ENCODE measurements at places on chromosomes 3 and 15.

DNA sequence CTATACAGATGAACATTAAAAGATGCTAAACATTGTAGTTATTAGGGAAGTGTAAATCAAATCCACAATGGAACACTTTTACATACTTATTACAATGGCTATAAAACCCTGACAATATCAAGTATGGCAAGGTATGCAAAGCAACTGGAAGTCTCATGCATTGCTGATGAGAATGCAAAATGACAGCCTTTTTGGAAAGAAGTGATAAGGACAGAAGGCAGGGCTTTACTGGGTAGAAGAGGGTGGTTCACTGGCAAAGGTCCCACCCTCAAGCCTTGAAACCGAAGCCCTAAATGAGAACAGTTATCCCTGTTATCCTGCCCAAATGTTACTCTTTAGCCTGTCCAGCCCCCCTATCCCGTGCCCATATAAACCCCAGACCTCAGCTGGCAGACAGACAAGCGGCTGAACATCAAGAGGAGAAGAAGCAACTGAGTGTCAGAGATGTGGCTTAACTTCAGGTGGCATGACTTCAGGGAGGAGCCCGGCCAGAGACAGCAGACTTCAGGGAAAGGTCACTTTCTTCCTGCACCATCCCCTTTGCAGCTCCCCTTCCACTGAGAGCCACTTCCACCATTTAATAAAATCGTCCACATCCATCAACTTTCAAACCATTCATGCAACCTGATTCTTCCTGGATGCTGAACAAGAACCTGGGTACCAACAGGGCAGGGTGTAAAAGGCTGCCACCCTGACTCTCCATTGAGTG is 732 bp upstream of the GCSAM start:
- DNase-seq: no peak

DNA sequence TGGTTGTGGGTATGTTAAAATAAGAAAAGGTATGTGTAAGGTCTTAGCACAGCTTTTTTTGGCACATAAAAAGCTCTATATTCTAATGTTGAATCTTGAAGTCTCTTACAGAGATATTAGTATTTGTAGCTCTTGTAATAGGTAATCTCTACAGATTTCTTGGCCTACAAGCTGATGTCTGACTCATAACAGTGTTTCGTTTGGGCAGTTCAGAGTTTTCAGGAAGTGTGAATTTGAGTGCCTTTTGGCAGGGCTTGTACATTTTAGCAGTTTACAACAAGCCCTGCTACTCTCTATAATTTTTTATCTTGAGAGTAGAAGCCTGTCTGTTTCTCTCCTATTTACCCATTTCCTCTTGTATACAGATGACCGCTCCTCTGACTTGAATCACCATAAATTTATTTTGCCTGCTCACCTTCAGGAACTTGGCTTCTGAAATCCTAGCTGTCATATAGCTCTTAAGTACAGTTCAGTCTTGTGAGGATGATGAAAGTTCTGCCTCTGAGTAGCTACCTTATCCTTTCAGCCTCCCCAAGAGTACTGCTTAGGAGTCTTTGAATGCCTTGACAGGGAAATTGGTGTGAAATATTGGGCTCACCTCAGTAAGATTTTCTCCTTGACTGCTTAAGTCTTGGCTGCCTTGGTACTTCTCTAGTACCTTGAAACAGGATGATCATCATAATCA is 419.9 kb upstream of the RARB start:
- DNase-seq: no peak

GRCh38 chr3:147361454-147362420 is 44.6 kb downstream of the ZIC4 start:
- no peak for DNase-seq

- no peak for DNase-seq
These were observed 479.5 kb downstream of the FHIT start for GRCh38 chr3:60771766-60772165.

- no peak for DNase-seq
These were observed 14.6 kb upstream of the FANCD2 start for GRCh38 chr3:10011631-10012030.

GRCh38 chr3:185717121-185717520 is 107.7 kb downstream of the IGF2BP2 start:
- DNase-seq: no peak

DNA sequence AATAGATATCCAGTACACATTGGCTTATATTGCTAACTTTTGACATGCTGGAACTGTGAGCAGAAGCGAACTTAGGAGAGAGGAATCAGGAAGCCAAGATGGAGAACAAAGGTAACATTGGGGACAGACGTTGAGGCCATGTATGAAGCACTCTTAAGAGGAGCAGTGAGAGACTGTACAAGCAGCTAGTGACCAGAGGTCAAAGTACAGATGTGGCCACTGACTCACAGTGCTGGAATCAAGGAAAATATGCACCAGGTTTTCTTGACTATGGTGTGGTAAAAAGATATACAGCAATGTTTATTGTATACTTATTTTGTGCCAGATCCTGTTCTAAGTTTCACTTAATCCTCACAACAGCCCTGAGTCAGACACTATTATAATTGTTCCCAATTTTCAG is 2.0 kb upstream of the IL20RB start:
- no peak for DNase-seq

GRCh38 chr3:9351709-9352126 is 11.1 kb upstream of the THUMPD3 start:
- no peak for DNase-seq

- DNase-seq: no peak
These were observed 75.8 kb downstream of the DNAJB8 start for GRCh38 chr3:128390867-128391266.

DNA sequence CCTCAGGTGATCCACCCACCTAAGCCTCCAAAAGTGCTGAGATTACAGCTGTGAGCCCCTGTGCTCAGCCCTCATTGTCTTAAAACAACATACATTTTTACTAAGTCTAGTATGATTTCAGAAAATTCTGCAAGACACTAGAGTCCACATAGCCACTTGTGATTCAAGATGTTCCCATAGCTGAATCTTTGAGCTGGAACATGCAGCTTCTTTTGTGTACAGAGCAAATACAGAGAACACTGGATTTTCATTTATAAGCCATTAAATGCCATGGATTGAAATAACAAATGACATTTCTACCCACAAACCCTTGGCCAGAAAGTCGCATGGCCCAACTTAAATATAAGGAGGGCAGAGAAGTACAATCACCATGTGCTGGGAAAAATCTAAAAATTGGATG is 1489.2 kb upstream of the GBE1 start:
- DNase-seq: no peak

GRCh38 chr3:62100282-62100989 is 272.9 kb downstream of the FEZF2 start:
- DNase-seq: no peak

DNA sequence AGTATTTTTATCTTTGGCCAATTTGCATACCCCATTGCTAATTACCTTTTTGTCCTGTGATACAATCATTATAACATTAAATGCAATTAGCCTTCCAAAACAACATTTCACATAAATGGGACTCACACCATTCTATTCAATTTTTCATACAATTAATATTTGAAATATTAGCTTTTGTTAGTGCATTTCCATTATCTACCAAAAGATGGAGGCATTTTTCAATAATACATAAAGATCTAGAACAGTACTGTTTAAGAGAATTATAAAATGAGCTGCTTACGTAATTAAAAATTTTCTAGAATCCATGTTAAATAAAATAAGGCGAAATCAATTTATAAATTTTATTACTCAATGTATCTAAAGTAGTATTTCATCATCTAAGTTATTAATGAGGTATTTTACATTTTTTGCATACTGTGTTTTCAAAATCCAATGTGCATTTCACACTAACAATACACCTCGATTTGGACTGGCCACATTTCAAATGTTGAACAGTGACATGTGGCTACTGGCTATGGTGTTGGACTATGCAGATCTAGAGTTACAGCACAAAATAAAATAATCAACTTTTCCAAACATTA is 74.3 kb downstream of the TJP1 start:
- no peak for DNase-seq

- DNase-seq: no peak
These were observed 28.6 kb upstream of the OR5K4 start for GRCh38 chr3:98325055-98325454.

- DNase-seq: no peak
These were observed 1092.0 kb downstream of the NAALADL2 start for GRCh38 chr3:175951047-175951694.

DNA sequence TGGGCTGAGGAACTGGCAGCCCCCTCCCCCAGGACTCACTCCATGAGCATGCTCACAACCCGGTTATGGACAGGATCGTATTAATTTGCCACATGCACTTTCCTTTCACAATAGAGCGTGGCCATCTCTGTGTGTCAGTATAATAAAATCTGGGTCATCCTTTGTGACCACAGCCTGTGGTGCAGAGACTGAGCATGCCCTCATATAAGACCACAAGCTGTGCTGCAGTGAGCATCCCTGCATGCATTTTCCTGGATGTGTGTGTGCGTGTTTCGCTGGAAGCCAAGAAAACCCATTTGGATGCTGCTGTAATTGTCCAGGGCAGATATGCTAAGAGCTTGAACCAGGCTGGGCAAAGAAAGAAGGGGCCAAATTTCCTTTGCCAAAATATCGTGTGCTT is 39.7 kb downstream of the CYP11A1 start:
- DNase-seq: no peak

DNA sequence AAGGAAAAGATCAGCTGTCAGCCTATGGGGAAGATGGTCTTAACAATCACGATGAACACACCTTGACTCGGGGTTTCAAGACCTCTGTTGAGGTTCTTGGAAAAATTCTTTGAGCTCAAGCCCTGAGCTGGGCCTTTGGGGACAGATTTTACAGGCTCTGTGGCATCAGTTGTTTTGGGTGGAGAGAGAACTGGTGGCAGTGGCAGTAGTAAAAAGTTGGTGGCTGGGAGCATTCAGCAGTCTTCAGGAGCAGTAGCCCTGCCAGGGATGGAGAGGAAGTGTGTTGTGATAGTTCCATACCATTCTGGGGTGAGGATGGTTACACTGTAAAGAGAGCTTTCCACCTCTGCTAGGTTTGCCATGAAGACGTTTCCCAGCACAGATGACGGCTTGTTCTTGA is 4.9 kb upstream of the KY start:
- no peak for DNase-seq

DNA sequence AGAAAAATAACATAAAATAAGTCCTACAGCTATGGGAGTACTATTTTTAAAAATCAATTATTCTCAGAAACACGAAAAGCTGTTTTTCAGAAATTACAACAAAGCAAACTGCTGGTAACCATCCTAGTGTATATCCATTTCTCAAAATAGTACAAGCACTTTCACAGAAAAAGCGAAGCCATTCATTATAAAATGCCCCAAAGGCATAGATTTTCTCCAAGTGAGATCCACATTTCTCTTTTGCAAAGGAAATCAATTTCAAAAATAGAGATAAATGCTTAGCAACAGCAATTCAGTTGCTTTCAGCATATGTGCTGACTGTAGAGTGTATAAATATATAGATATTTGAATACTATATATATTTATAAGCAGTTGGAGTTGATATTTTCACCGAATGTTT is 1266.3 kb downstream of the SI start:
- DNase-seq: no peak

GRCh38 chr3:46228260-46229242 is 13.7 kb upstream of the CCR3 start:
- DNase-seq: no peak

- DNase-seq: no peak
These were observed 164.7 kb downstream of the SQOR start for GRCh38 chr15:45799508-45799907.

DNA sequence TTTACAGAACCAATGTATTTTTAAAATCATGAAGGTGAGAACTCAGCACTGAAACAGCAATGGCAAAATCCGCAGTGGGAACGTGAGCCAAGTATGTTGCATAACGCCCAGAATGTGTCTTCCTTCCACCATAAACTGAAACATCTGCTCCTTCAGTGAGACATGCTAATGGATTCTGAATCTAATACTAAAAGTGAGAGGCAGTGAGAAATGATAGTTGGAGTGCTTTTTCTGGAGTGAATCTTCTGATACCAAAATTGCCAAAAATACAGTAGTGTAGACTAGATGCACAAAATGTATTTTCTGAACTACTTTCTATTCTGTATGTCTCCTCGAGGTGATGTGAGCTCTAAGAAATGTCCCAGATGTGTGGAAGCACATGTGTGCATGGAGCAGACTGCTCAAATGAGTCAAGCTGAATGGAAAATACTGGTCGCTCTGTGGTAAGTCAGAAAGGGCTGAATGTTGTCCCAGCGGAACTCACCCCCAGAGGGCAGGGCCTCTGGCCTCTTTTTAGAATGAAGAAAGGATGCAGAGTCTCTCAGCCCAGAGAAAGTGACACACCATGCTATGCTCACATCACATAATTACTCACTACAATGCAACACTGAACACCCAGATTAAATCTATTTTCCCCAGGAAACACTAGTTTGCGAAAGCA is 73.0 kb downstream of the ATP10A start:
- DNase-seq: no peak

DNA sequence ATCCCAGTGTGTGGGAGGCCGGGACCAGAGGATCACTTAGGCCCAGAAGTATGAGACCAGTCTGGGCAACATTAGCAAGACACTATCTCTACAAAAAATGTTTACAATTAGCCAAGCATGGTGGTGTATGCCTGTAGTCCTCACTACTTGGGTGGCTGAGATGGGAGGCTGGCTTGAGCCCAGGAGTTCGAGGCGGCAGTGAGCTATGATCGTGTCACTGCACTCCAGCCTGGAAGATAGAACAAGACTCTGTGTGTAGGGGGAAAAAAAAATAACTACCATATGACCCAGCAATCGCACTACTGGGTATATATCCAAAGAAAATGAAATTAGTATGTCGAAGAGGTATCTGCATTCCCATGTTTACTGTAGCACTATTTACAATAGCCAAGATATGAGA is 22.6 kb downstream of the RYK start:
- DNase-seq: no peak

GRCh38 chr15:87680208-87680607 is 576.3 kb downstream of the NTRK3 start:
- DNase-seq: no peak

- DNase-seq: no peak
These were observed 23.8 kb upstream of the MYZAP start for GRCh38 chr15:57567891-57568290.

DNA sequence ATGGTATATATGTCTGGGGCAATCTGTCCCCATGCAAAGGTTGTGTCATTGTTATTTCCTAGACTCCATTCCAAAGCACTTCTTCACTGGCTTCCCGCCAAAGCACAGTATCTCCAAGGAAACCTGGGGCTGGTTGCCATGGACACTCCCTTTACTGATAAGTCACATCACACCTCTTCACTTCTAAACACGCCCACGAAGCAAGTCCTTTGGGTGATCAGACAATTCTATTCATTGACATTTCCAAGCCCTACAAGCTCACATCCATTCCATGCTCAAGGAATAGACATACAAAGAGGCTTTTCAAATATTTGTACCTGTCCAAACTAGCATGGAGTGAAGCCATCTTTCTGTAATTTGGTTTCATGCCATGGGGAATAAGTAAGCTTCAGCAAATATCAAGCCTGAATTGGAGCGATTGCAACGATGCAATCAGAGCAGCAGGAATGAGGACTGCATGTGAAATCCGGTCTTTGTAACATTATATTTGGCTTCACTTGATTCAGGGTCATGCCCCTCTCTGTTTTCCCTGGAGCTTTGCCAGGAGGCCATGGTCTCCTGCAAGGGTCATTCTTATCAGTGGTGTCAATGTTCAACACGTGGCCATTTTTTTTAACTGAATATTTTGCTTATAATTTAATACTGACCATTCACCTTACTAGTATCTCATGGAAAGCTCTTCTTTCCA is 201.6 kb upstream of the TMC3 start:
- no peak for DNase-seq
